ENCODE measurements at places on chromosomes 6 and 20.

DNA sequence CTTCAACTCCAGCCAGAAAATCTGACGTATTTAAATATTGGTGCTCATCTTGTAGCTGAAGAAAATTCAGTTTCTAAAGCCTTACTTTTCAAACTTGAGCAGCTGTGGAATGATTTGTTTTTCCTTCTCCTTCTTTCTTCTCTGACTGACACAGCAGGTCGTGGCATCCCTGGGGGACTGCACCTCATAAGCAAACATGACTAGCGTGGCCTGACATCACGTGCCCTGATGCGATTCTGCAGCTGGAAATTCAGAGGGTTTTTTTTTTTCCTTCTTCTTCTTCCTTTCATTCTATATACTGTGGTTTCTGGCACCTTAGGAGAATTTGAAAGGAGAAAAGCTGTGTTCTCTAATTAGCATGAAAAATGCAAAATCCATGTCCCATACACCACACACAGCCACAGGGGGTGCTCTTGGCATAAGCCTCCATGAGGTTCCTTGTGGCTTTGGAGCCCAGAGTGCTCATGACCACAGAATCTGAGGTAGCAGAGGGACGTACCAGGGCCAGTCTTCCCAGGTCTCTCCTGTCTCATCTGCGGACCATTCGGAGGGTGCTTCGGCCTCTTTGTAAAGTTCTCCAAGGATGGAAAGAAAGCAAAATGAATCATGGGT lies 258.5 kb upstream of the CDH4 start:
- DNase-seq: no peak

GRCh38 chr6:114249522-114249921 lies 93.3 kb downstream of the HS3ST5 start:
- no peak for DNase-seq

- no peak for DNase-seq
These were observed 15.9 kb upstream of the TBC1D20 start for GRCh38 chr20:478010-478948.

DNA sequence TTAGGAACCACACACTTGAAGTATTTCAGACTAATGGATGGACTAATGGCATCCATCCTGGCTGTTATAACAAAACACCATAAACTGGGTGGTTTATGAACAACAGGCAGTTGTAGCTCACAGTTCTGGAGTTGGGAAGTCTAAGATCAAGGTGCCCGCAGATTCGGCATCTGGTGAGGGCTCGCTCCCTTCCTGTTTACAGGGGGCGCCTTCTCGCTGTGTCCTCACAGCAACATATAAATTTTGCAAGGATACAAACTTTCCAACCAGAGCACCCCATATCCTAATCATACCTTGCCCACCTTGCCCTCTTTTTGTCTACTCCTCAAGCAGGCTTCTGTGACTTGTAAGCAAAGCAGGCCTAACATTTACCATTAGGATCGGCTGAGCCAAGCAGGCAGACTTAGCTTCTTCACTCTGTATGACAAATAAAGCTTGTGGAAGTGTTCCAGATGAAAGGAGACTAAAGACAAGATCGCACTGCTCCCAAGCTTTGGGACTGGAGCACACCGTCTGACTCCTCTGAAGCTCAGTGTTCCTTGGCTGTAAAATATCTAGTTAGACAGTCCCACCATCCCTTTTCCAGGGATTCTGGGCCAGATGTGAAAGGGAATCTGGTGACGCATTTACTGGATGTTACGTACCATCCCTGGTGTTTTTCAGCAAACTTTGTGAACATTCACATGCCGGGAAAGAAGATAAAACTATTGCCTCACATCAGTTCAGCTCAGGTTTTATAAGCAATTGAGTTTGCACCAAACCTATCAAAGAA lies 34.9 kb downstream of the GFOD1 start:
- no peak for DNase-seq
